ENCODE measurements at places on chromosomes 7 and 10.

- no peak for DNase-seq
Measured at GRCh38 chr7:27189295-27189996, 4.4 kb upstream of the HOXA11 start.

- no peak for DNase-seq
Measured at GRCh38 chr7:64884085-64884912, 18.8 kb upstream of the ZNF273 start.

GRCh38 chr10:77866598-77866997, 60.0 kb downstream of the DLG5 start:
- DNase-seq: no peak

- DNase-seq: no peak
Measured at GRCh38 chr7:24769851-24770250, 12.6 kb upstream of the GSDME start.

DNA sequence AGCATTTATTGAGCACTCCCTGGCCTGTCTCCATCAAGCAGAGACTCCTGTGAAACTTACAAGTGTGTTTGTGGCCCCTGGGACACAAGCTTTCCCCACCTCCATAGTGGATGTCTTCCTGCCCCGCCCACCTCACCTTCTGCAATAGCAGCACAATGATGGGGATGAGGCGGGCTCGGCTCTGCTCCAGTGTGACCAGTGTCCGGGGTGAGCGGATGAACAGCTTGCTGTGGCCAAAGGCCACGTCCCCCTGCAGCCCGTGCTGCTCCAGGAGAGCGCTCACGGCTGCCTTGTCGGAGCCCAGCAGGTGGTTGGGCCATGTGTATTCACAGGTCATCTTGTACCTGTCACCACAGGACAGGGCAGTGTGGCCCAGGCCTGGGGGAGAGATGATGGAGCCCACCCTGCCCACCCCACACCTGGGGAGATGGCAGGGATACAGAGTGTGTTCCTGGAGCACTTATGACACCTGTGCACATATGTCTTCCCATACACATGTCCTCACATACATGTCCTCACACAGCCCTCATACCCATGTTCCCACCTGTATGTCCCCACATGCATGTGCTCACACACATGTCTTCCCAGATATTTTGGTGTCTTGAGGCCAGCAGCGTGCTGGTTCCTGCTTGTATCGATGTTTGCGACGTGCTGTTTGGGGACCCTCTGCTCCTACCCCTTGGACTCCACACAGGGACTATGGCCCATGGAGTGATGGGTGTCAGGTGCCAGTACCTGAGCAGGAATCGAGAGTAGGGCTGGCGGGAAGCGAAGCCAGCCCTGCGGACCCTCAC, 12.7 kb downstream of the MYO1G start:
- DNase-seq: no peak

DNA sequence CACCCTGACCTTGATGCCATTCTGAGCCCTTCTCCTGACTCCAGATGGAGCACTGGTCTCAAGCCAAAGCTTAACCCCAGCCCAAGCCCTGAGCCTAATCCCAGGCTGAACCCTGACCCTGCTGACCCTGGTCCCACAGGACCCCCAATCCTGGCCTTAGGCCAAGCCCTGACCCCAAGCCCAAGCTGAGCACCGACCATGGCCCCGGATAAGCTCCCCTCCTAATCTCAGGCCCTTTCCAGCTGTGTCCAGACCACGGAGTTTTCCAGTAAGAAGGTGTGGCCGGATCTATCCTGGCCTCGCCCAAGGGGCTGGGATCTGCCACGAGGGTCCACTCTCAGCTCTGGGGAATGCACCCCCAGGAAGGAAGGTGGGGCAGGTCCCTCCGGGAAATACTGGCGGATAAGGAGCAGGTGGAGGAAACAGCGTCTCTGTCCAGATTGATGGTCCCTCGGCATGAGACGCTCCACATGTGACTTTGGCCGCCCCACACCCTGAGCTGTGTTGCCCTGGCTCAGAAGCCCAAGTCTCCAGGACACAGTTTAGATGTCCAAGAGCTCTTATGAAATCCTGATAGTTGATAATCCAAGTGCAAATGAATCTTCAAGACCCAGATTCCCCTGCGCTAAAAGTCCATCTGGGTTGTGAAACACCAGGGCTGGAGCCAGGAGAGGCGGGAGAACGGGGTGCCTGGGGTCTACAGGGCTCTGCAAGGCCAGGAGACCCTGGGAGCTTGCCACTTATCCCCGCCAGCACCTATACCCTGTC, 10.4 kb downstream of the ELN start:
- DNase-seq: peak; percentile 46

GRCh38 chr7:132446260-132446659, 130.0 kb downstream of the PLXNA4 start:
- DNase-seq: no peak

- no peak for DNase-seq
Measured at GRCh38 chr10:117790179-117790578, 247.6 kb downstream of the EMX2 start.

DNA sequence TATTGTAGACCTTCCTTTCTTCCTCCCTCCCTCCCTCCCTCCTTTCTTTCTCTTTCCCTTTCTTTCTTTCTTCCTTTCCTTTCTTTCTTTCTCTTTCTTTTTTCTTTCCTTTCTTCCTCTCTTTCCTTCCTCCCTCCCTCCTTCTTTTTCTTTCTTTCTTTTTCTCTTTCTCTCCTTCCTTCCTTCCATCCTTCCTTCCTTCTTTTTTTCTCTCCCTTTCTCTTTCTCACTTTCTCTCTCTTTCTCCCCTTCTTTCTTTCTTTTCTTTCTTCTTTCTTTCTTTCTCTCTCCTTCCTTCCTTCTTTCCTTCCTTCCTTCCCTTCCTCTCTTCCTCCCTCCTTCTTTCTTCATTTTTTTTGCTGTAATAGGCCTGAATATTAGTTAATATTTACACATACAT, 638.0 kb downstream of the SORCS3 start:
- DNase-seq: no peak

GRCh38 chr10:69064762-69065328, 23.1 kb upstream of the SRGN start:
- no peak for DNase-seq

- DNase-seq: peak; percentile 56
Measured at GRCh38 chr10:4344492-4344994, 481.5 kb upstream of the AKR1E2 start.

DNA sequence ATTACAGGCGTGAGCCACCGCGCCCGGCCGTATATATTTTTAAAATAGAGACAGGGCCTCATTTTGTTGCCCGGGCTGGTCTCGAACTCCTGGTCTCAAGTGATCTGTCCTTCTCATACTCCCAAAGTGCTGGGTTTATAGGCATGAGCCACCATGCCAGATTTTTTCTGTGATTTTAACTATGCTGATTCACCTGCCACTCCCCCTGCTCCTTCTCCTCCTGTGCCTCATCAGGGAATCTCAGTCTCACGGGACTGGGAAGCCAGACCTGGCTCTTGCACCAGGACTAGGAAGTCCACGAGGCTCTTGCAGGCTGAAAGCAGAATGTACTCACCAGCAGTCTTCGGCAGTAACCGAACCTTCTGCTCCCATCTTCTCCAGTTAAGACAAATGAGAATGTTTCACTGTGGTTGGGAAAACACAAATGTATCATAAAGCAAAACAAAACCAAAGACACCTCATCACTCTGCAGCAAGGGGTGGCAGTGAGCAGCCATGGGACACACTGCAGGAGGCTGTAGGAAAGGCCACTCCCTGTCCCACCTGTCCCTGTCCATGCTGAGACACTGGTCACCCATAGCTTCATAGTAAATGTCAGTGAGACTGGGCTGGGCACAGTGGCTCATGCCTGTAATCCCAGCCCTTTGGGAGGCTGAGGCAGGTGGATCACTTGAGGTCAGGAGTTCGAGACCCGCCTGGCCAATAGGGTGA, 78.7 kb upstream of the MKRN1 start:
- no peak for DNase-seq

DNA sequence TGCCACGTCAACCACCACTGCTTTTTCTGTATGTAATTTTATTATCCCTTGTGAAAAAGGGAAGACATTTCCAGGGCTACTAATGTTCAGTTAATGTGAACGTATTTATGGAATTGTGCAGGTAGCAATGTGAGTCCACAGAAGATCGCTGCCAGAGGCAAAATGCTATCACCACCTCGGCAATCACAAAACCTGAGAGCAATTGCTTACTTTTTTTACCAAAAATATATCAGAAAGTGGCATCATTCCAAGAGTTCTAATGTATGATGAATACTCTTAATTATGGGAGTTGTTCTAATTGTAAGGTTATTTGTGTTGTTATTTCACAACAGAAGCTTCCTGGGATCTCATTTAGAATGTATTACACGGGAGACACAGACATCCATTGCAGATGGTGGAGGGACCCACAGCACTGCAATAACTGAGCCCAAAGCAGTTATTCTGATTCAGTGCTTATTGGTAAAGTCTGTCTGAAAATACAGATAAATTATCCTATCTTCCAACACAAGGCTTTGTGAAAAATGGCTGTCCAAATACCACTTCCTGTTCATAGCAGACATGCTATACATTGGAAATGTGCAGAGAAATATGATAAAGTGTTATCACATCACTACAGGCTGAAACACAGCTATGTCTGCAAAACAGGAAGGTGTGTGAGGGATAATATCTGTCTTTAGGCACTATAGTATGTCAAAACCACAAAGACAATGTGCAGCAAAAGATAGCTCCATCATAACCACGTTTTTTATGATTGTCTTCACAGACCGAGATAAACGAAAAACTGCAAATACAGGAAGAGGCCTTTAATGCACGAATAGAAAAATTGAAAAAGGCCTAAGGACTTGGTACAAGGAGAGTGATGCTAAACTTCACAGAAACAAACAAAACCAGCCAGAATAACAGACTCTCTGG, 102.7 kb downstream of the CABCOCO1 start:
- DNase-seq: no peak

GRCh38 chr10:114081911-114082583, 38.4 kb downstream of the ADRB1 start:
- DNase-seq: no peak

- DNase-seq: no peak
Measured at GRCh38 chr10:109114579-109114978, 808.7 kb downstream of the XPNPEP1 start.

DNA sequence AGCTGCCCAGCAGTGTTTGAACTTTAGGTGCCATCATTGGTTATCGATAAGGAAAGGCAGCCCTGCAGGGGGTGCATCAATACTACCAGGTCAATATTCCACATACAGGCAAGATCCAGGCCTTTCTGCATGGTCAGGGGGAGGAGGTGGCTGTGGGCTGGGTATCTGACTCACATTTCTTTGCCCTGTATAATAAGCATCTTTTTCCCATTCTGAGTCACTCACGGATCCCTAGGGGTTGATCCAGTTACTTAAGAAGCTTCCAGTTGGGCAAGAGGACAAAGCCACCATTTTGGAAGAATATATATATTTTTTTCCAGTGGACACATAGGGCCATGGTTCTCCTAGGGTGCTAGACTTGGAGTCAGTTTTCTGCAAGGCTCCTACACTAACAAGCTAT, 114.2 kb upstream of the HABP2 start:
- no peak for DNase-seq

- no peak for DNase-seq
Measured at GRCh38 chr7:107071129-107071528, 26.6 kb downstream of the PRKAR2B start.

DNA sequence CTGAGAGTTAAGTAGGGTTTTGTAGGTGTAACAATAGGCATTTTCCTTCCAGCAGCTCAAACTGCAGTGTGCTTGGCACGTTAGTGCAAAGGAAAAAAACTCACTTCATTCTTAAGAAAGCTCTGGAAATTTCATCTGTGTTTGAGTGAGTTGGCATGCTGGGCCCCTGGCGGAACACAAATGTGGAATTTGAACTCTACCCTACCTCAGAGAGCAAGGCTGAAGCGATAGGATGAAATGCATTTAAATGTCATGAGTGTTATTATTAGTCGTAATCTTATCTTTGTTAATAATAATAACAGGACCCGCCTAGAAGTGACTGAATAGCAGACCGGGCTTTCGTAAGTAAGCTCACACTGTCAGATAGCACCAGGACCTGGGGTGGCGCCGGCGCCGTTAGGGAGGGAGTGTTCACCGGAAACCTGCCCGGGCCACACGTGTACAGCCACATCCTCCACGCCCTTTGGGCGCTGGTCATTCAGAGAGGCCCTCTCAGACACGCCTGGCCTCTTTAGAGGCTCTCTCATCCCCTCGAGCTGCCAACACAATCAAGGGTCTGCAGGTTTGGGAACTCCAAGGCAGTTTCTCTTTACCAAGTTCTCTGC, 63.5 kb downstream of the GRK5 start:
- DNase-seq: no peak

GRCh38 chr7:103134836-103135554, 13.9 kb downstream of the NAPEPLD start:
- DNase-seq: no peak

DNA sequence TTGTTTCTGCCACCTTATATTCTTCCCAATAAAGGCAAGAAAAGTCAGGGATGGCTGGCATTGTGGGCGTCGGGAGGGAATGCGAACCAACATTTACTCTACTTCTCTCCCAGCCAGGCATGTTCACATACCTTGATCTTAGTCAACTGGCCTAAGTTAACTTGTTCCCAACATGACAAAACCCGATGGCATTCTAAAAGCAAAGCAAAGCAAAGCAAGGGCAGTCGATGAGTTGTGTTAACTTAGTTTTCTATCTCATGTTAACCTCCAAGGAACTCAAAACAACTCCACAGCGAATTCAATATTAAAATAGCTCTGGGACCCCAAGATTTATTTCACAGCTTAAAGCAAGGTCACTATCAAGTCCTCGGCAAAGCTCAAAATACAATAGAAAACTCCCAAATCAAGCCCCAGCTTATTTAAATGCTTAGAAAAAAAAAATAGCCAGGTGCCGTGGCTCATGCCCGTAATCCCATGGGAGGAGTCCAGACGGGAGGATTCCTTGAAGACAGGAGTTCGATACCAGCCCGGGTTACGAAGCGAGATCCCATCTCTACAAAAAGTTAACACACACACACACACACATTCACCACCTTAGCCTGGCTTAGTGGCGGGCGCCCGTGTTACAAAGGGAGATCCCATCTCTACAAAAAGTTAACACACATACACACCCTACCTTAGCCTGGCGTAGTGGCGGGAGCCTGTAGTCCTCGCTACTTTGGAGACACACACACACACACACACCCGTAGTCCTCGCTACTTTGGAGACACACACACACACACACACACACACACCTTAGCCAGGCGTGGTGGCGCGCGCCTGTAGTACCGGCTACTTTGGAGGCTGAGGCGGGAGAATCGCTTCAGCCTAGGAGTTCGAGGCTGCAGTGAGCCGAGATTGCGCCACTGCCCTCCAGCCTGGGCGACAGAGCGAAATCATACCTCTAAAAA, 901 bp upstream of the CCNY start:
- DNase-seq: no peak
